Neural crest cell (in vitro differentiated cells): ENCODE measurements at places on chromosomes 3 and 15. TPM values are rescaled to one million over a fixed set of nuclear protein-coding genes. Genes with fewer than 3 reads are reported as not detected.

DNA sequence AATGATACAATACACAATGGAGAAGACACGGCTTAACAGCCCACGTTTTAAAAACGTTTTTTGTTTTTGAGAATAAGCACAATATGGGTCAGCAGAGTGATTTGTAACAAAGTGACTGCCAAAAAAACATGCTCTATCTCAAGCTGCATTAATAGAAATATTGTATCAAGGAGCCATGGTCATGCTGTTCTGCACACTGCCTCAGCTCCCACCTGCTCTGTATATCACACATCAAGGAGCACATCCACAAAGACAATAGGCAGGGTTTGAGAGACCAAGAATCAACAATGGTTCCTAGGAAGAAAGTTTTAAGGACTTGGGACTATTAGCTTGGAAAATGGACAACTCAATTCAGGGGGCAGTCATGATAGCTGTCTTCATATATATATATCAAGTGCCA lies 6.3 kb upstream of the BBX start:
- DNase-seq: no peak
- peaks cover under 1% of the 10 kb centered on the region for H3K4me1 ChIP-seq
- no peak overlapping the region for H3K27ac ChIP-seq
- no peak overlapping the region for H3K4me3 ChIP-seq
- H3K36me3 ChIP-seq: no peaks in the 10 kb centered on the region

DNA sequence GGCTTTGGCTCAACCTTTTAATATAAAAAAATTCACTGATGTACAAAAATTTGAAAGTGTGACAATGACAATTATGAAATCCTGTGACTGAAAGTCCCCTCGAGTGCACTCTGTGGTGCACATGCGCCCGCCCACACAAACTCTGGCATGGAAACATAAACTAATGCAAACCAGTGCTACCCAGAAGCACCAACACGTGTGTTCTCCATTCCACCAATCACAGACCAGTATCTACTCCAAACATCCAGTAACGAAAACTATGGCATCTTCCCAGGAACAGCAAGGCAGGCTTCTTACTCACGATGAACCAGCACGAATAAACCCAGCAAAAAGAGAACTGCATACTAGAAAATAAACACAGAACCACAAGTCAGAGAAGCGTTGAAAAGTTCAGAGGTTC lies 11.7 kb upstream of the NMB start:
- H3K4me1 ChIP-seq: no peaks in the 10 kb centered on the region
- H3K27ac ChIP-seq: no peak overlapping the region
- DNase-seq: no peak

DNA sequence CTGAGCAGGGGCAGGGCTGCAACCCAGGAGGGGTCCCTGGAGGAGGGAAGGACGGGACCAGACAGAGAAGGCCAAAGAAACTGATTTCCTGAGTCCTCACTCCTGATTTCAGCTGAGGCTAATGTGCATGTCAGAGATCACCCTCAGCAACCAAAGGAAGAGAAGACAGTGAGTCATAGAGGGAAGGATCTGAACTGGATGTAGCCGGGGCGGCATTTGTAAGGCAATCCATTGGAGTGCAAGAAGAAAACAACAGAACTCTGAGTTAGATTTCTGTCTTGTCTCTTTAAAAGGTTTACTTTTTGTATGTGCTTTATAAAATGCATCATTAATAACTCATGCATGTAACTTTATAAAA lies 105.3 kb upstream of the AGBL1 start:
- peaks cover 3% of the 10 kb centered on the region for H3K36me3 ChIP-seq
- DNase-seq: no peak
- H3K27ac ChIP-seq: peak overlapping the region; percentile 63

DNA sequence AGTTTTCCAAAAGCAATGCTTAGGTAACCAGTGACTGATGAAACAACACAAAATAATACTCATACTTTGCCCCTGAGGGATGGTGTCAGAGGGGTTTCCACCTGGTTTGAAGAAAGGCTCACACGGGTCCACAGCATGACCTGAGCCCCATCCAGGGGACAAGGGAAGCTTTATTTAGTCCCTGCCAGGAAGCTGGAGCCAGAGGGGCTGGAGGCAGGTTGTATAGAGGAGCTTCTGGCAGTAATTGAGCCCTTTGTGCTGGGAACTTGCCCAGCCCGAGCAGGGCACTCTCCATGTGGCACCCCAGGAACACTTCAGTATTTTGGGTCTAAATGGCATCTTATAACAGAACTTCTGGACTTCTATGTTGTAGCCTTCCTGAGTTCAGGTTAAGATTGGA lies 39.2 kb upstream of the EPHB1 start:
- H3K4me1 ChIP-seq: no peaks in the 10 kb centered on the region
- H3K36me3 ChIP-seq: no peaks in the 10 kb centered on the region

- no peaks in the 10 kb centered on the region for H3K4me1 ChIP-seq
- H3K36me3 ChIP-seq: no peaks in the 10 kb centered on the region
- no peak overlapping the region for H3K27ac ChIP-seq
- peaks cover 2% of the 10 kb centered on the region for H3K27me3 ChIP-seq
- DNase-seq: no peak
These were observed 13.3 kb downstream of the MYD88 start for GRCh38 chr3:38151667-38152265.

- peaks cover 3% of the 10 kb centered on the region for H3K4me1 ChIP-seq
- no peaks in the 10 kb centered on the region for H3K36me3 ChIP-seq
- H3K4me3 ChIP-seq: no peak overlapping the region
- H3K27me3 ChIP-seq: no peaks in the 10 kb centered on the region
These were observed 215.6 kb upstream of the CD96 start for GRCh38 chr3:111326144-111326995.

DNA sequence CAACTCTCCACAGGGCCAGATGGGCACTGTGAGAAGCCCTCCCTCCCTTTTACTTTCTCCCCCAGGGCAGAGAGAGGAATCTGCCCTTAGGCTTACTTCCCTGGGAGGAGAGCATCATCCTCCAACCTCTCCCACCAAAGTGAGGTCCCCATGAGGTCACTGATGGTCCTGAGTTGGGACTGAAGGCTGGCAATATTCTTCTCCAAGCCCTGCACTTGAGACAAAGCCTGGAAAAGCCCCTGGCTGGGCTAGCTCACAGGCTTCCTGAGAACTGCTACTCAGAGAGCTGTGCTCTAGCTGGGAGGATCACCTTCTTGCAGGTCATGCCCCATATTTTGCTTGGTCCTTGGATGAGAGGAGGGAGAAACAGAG lies 110.0 kb upstream of the MEF2A start:
- H3K4me3 ChIP-seq: no peak overlapping the region
- DNase-seq: no peak
- no peaks in the 10 kb centered on the region for H3K36me3 ChIP-seq

- H3K4me1 ChIP-seq: peaks cover 32% of the 10 kb centered on the region
- peak overlapping the region; percentile 7 for H3K4me3 ChIP-seq
- no peaks in the 10 kb centered on the region for H3K36me3 ChIP-seq
- peaks cover 18% of the 10 kb centered on the region for H3K27me3 ChIP-seq
- no peak for DNase-seq
- no peak overlapping the region for H3K27ac ChIP-seq
These were observed 4.8 kb downstream of the ARHGEF3 start for GRCh38 chr3:56796996-56797395.

ABHD17C gene
- 23.5 and 26.5 TPM in 2 replicates for total RNA-seq

DNA sequence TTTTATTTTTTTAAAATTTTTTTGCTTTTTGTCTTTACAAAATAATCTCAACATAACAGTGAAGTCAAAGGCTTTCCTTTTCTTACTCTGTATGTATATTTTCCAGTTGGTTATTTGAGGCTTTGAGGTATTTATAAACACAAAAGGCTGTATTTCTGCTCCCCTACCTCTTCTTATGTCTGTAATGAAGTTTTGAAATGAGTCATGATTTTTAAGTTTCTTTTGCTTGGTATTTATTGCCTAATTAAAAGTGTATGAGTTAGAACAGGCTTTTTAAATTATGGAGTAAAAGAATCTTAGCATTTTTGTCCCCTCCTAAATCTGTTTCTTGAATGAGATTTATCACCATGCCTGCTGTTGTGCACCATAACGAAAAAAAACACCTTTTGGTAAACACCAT lies 66.0 kb downstream of the DCUN1D1 start:
- H3K4me3 ChIP-seq: no peak overlapping the region
- H3K27ac ChIP-seq: no peak overlapping the region
- H3K27me3 ChIP-seq: no peaks in the 10 kb centered on the region
- no peaks in the 10 kb centered on the region for H3K36me3 ChIP-seq
- DNase-seq: no peak
- H3K4me1 ChIP-seq: peaks cover 9% of the 10 kb centered on the region

CHDH gene
- total RNA-seq: 3.0 and 4.3 TPM in 2 replicates

CPN2 gene
- total RNA-seq: not detected in 2 replicates

LEKR1 gene
- 1.1 and 1.8 TPM in 2 replicates for total RNA-seq

DNA sequence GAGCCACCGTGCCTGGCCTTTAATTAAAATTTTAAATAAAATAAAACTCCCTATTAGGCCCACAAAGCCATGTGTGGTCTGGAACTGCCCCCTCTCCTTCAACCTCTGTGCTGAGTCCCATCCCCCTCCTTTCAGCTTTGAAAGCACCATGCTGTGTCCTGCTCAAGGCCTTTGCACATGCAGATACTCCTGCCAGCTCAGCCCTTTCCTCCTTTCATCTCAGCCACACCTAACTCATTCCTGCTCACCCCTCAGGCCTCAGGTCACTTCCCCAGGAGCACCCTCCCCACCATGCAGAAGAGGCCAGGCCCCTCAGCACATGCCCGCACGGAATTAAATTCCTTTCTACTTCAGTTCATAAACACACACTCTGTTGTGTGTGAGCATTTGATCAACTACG lies 28.1 kb downstream of the ATRIP start:
- DNase-seq: no peak
- peaks cover 24% of the 10 kb centered on the region for H3K4me1 ChIP-seq
- H3K36me3 ChIP-seq: no peaks in the 10 kb centered on the region
- H3K27me3 ChIP-seq: no peaks in the 10 kb centered on the region
- peak overlapping the region; percentile 88 for H3K27ac ChIP-seq

- no peaks in the 10 kb centered on the region for H3K27me3 ChIP-seq
- H3K4me1 ChIP-seq: no peaks in the 10 kb centered on the region
- DNase-seq: no peak
- H3K36me3 ChIP-seq: no peaks in the 10 kb centered on the region
- H3K27ac ChIP-seq: no peak overlapping the region
These were observed 66.4 kb upstream of the MCTP2 start for GRCh38 chr15:94164971-94165370.

GRK7 gene
- total RNA-seq: not detected in 2 replicates

RLBP1 gene
- total RNA-seq: 5.7 and 6.3 TPM in 2 replicates

GRCh38 chr15:60591496-60592370 lies 112.8 kb upstream of the ICE2 start:
- peaks cover 86% of the 10 kb centered on the region for H3K27me3 ChIP-seq
- DNase-seq: peak; percentile 26
- no peak overlapping the region for H3K27ac ChIP-seq
- peak overlapping the region; percentile 83 for H3K4me3 ChIP-seq
- peaks cover 9% of the 10 kb centered on the region for H3K4me1 ChIP-seq

SLC9C1 gene
- 0.42 and 0.55 TPM in 2 replicates for total RNA-seq

LMLN gene
- 9.6 and 10.1 TPM in 2 replicates for total RNA-seq

- no peak overlapping the region for H3K27ac ChIP-seq
- no peaks in the 10 kb centered on the region for H3K36me3 ChIP-seq
- no peaks in the 10 kb centered on the region for H3K4me1 ChIP-seq
- no peak for DNase-seq
- no peak overlapping the region for H3K4me3 ChIP-seq
These were observed 315.5 kb downstream of the NSUN3 start for GRCh38 chr3:94378322-94378721.

GRCh38 chr15:66934868-66935520 lies 130.4 kb upstream of the SMAD3 start:
- H3K4me3 ChIP-seq: no peak overlapping the region
- no peaks in the 10 kb centered on the region for H3K27me3 ChIP-seq
- H3K4me1 ChIP-seq: peaks cover 18% of the 10 kb centered on the region
- H3K27ac ChIP-seq: no peak overlapping the region
- peaks cover 7% of the 10 kb centered on the region for H3K36me3 ChIP-seq

DNA sequence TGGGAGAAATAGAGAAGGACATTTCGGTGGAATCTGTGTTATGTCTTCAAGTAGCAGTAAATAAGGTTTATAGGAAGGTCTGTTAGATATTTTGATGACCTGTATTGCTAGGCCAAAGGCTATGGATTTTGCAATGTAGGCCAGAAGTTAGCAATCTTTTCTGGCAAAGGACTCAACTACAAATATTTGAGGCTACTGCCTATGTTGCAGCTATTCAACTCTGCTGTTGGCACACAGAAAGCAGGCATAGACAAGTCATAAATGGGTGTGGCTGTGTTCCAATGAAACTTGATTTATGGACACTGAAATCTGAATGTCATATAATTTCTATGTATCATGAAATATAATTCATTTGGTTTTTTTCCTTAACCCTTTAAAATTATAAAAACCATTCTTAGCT lies 438.7 kb upstream of the C2CD4B start:
- no peaks in the 10 kb centered on the region for H3K27me3 ChIP-seq
- peaks cover 31% of the 10 kb centered on the region for H3K4me1 ChIP-seq
- DNase-seq: no peak
- H3K27ac ChIP-seq: no peak overlapping the region

UTS2B gene
- total RNA-seq: 0.70 and 0.96 TPM in 2 replicates

DNA sequence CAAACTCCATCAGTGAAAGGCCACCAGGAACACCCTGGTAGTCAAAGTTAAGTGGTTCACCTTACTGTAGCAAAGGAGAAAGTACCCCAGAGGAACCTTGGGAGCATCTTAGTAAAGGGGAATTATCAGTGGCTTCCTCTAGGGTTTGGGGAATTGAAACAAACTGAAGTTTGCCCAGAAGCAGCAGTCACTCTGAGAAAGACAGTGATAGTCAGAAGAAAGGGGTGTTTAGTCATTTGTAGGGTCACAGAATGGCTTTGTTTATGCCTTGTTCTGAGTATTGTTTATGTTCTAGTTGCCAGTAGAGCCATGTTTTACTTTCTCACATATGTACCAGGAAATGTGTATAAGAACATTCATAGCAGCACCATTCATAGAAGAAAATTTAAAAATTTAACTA lies 93.8 kb downstream of the FHIT start:
- DNase-seq: no peak
- no peak overlapping the region for H3K27ac ChIP-seq

DNA sequence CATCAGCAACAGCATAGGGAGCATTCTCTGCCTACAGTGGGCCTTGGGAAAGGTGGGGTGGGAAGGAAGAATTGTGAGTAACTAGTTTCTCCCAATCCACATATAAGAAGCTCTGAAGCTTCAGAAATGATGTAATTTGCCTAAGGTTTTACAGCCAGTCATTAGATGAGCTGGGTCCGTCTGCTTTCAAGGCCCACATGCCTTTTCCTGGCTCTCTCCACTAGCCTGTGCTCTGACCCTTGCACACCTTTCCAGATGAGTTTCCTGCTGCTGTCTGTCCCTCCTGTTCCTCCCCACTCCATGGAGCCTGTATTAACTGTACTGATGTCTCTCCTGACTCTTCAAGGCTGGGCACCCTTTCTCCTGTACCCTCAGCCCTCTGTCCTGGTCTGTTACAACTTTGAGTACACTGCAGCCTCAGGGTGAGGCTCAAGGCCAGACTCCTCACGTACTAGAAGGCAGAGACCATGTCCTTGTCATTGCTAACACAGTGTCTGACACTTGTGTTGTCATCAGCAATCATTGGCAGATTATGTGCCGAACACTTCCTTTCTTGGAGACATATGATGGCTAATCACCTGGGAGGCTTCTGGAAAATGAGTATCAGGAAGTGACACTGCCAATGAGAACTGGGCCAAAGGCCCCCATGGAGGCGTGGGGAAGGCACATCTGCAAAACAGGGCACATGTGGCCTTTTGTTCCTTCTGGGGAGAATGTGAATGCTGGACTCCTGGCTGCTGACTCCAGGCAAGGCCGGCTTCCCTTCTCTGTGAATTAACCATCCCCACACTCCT lies 6.6 kb downstream of the TM6SF1 start:
- no peak for DNase-seq
- peaks cover 26% of the 10 kb centered on the region for H3K27me3 ChIP-seq
- H3K27ac ChIP-seq: no peak overlapping the region
- peaks cover 6% of the 10 kb centered on the region for H3K36me3 ChIP-seq
- H3K4me1 ChIP-seq: peaks cover 3% of the 10 kb centered on the region
- no peak overlapping the region for H3K4me3 ChIP-seq
